Esophagus squamous epithelium (tissue), 5 donors: ENCODE measurements at places on chromosomes 4 and X.

- no peaks in the 10 kb centered on the region for H3K27me3 ChIP-seq
- no peak overlapping the region for H3K27ac ChIP-seq
- no peaks in the 10 kb centered on the region for H3K4me1 ChIP-seq
- H3K4me3 ChIP-seq = no peak overlapping the region
Observed at GRCh38 chr4:77014256-77014655, 61.5 kb downstream of the CCNI start.

DNA sequence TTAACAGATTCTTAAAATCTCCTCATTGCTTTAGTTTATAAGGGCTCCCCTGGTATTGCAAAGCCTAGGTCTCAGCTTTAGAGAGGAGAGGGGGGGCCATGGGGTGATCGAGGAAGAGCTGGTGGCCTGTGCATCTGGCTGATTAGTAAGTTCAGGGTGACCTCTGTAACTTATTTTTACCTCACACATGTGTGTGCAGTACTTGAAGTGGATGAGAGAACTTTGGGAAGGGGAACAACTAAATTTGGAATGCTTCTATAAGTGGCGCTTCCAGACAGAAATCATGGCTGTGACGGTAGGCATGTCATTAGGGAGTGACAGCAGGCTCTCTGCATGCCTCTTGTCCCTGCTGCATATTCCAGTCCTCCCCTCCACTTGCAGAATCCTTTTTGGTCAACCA, 41.9 kb downstream of the FRAS1 start:
- DNase-seq = no peak
- no peaks in the 10 kb centered on the region for H3K4me1 ChIP-seq
- H3K36me3 ChIP-seq = no peaks in the 10 kb centered on the region
- no peaks in the 10 kb centered on the region for H3K27me3 ChIP-seq

- no peaks in the 10 kb centered on the region for H3K36me3 ChIP-seq
- H3K4me3 ChIP-seq = peak overlapping the region; percentile 89
- H3K27me3 ChIP-seq = no peaks in the 10 kb centered on the region
- H3K4me1 ChIP-seq = peaks cover 8% of the 10 kb centered on the region
Observed at GRCh38 chr4:173170182-173170778, 1.7 kb downstream of the GALNT7 start.

- H3K4me1 ChIP-seq = no peaks in the 10 kb centered on the region
- H3K36me3 ChIP-seq = no peaks in the 10 kb centered on the region
- no peak overlapping the region for H3K27ac ChIP-seq
- no peaks in the 10 kb centered on the region for H3K27me3 ChIP-seq
Observed at GRCh38 chr4:8762951-8763735, 108.5 kb downstream of the HMX1 start.

- no peaks in the 10 kb centered on the region for H3K27me3 ChIP-seq
- no peak overlapping the region for H3K4me3 ChIP-seq
- H3K4me1 ChIP-seq = no peaks in the 10 kb centered on the region
- H3K27ac ChIP-seq = no peak overlapping the region
Observed at GRCh38 chr4:36712013-36712412, 430.6 kb downstream of the DTHD1 start.

DNA sequence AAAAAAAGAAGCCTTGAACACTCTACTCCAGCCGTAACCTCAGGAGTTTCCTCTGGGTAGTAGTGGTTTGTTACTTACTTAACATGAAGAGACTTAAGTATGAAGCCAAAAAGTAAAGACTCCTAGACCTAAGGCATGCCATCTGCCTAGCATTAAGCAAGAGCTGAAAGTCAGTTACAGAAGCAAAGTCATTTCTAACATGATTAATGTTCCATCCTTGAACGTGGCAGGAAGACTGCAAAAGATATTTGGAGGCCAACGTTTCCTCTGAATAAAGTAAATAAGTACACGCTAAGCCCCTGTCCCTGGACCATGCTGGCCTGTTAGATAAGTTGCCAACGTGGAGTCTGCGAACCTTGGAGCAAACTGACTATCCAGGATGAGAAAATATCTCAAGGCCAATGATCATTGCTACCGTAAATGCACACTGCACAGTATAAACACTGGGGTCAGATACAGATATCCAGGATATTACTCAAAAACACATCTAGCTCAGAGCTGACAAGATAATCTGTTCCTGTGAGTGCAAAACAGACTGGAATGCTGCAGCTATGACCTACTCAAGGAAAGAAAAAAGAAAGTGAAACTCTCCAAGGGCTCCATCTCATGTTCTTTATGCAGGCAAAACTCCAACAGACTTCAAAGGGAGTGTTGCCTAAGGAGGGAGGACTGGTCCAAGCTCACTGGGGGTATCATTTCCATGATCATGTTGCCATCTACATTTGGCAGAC, 255.8 kb downstream of the COL25A1 start:
- peak overlapping the region; percentile 68 for H3K27ac ChIP-seq
- peaks cover 3% of the 10 kb centered on the region for H3K4me1 ChIP-seq
- no peak overlapping the region for H3K4me3 ChIP-seq
- H3K36me3 ChIP-seq = no peaks in the 10 kb centered on the region
- no peaks in the 10 kb centered on the region for H3K27me3 ChIP-seq

DNA sequence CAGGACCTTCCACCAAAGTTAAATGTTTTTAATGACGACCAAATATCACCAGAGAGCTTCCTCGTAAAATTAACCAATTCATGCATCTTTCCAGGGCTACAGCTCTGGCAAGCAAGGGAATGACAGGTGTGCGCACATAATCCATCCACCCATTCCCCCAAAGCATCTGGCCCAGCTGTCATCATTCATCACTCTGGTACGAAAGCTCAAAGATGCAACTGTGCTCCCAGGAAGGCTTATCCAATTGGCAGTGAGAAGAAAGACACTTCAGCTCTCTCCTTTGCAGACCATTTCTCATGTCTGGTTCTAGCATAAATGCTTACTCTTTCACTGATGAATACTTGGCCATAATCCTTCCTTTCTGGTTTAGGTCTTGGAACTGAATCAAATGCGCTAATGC, 139.2 kb downstream of the NSUN7 start:
- no peaks in the 10 kb centered on the region for H3K36me3 ChIP-seq
- H3K27ac ChIP-seq = no peak overlapping the region
- H3K4me1 ChIP-seq = no peaks in the 10 kb centered on the region
- H3K4me3 ChIP-seq = no peak overlapping the region
- H3K27me3 ChIP-seq = no peaks in the 10 kb centered on the region

- no peaks in the 10 kb centered on the region for H3K4me1 ChIP-seq
- H3K27me3 ChIP-seq = no peaks in the 10 kb centered on the region
- H3K4me3 ChIP-seq = no peak overlapping the region
- H3K36me3 ChIP-seq = no peaks in the 10 kb centered on the region
- no peak for DNase-seq
Observed at GRCh38 chr4:47017081-47017480, 14.3 kb upstream of the GABRB1 start.
